Erythroblast (primary cell): ENCODE measurements at places on chromosomes 2 and 18.
A peak's percentile ranks its signal among the peaks of the same experiment; 100 is the strongest.

- no peak for DNase-seq
Observed at GRCh38 chr2:199147216-199147615, 310.5 kb downstream of the SATB2 start.

DNA sequence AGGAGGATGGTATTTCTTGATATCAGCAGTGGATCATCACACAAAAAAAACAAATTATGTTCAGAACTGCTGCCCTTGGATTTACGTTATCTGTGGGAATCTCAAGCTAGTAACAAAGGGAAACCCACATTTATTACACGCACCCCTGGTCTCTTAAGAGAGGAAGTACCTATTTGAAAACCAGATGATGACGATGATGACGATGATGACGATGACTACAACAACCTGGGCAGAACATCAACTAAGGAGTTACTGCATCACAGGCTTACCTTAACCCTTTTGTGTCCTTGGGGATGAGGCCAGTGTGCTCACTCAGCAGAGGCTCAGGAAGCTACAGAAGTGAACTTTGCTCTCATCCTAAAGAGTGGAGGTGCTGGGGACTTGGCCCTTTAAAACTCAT lies 169.4 kb downstream of the FSHR start:
- no peak for DNase-seq

DNA sequence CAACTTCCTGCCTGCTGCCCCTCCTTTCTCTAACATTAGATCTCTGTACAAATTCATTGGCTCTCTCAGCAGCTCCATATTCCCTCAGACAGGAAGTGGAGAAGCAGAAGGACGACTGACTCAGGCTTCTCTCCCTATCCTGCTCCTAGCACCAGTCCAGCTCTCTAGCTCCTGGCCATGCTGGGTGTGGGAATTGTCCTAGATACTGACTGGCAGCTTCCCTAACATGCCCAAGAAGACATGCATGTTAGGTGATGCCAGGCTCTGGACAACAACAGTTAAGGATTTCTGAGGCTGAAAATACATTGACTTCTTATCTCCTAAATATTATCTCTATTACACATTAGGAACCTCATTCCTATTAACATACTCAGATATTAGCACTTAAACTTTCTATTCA lies 292.9 kb downstream of the IKZF2 start:
- no peak for DNase-seq

- DNase-seq = peak; percentile 76
Observed at GRCh38 chr2:11778923-11779757, 32.7 kb downstream of the LPIN1 start.

DNA sequence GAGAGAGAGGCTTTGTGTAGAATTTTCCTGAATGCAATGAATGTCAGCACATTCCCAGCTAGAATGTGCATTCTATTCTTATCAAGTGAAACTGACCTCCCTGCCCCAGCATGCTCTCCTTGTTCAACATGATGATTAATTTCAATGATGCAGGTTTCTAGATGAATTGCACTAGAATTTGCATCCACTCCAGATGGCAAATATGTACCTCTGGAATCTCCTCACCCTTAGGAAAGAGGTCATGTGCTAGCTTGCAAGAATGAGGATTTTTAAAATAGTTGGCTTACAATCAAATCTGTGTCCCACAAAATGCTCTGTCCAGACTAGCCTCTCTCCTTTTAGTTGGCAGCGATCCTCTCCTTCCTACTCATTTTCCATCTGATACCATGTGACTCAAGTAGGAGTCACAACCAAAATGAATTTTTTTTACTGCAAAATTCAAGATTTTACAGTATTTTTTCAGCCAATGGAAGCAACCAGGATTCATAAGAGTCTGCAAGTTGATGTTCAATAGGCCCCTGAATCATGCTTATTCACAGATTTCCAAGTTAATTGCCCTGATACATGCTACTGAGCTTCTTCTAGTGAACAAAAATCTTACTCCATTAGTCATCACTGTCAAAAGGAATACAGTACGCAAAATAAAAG lies 21.0 kb upstream of the STAT4 start:
- DNase-seq = no peak

GRCh38 chr2:108351889-108352288 lies 25.9 kb upstream of the SULT1C4 start:
- peak; percentile 9 for DNase-seq

GRCh38 chr2:95061601-95062183 lies 36.2 kb downstream of the MAL start:
- DNase-seq = no peak

GRCh38 chr2:30503695-30504052 lies 56.6 kb downstream of the LCLAT1 start:
- DNase-seq = no peak

DNA sequence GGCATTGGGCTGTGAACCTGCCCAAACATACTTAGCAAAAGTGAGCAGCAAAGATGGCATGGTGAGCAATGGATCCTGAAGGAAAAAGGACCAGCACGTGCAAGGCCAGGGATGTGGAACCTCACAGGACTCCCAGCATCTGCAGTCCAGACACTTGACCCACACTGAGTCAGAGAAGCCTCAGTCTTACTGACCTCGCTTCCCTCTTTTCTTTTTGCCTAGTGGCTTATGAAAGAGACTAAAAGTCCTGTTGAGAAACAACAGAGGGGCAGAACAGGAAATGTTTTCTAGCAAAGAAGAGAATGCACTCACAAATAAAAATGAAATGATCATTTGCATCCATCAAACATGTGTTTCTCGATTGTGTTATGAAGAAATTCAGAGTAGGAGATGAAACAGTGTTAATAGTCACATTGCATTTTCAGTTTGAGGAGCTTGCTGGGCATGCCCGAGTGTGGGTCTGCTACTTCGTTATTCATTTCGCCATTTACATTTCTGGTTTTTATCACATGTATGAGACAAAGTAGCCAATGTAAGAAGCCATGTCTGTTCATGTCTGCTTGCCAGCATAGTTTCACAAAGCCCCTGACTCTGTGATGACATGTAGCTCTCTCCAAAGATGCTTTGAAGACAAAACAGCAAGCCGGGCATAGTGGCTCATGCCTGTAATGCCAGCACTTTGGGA lies 118.4 kb downstream of the INO80D start:
- no peak for DNase-seq

DNA sequence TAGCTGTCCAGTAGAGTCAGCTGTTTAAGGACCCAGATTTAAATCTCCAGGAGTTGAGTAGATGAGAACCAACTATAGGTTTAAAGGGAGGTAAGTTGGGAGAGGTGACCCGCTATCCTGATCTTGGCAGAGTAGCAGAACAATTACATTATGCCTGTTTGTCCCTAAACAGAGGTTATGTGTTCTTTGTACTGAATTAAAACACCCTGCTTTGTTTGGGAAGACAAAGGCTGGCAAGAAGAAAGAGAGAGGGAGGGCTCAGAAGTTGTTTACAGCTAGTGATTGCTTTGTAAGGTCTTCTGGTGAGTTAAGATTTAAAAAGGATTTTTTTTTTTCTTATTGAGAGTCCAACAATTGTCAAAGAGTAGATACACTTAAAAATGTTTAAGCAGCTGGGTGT lies 37.3 kb downstream of the USP14 start:
- no peak for DNase-seq

DNA sequence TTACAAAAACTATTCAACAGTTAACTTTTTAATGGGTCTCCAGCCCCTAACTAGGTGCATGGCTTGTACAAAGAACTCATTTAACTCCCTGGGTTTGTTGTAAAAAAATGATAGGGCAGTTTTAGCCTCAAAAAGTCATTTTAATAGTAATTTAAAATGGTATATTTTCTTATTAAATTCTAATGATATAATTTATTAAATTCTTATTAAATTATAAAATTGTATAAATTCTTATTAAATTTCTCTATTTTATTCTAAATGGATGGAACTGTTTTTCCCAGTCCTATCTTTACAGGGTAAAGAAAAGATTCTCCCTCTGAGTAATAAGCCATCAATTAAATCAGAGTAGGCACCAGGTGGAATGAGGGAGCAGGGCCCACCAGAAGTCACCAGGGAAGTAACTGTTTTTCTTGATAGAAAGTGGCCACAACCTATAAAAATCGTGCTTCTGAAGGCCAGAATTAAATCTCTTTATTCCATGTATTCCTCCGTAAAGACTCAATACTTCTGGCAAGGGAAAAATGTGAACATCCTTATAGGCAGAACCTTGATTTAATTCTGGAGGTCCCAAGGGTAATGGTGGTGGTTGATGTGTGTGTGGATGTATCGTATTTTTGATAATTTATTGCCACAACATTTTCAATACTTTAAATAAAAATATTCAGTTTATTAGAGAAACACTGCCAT lies 814 bp downstream of the FKBP7 start:
- no peak for DNase-seq

GRCh38 chr18:52907543-52908308 lies 567.7 kb downstream of the DCC start:
- no peak for DNase-seq

GRCh38 chr2:145464866-145465265 lies 944.9 kb upstream of the ZEB2 start:
- no peak for DNase-seq

DNA sequence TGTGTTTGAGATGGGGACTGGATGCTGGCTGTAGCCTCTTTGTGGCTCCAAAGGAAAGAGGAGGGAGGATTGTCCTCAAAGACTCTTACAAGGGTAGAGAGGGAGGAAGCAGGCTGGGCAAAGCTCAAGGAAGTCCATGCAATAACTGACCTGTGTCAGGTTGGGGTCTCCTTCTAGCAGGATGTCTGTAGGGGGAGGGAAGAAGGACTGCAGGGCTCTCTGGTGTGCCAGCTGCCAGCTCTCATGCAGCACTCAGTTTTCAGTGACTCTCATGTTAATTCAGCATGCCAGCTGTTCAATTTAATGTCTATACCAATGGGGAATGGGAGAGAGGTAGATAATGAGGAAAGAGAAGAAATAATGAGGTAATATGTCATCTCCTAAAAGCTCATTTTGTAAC lies 85.3 kb upstream of the RANBP2 start:
- no peak for DNase-seq

DNA sequence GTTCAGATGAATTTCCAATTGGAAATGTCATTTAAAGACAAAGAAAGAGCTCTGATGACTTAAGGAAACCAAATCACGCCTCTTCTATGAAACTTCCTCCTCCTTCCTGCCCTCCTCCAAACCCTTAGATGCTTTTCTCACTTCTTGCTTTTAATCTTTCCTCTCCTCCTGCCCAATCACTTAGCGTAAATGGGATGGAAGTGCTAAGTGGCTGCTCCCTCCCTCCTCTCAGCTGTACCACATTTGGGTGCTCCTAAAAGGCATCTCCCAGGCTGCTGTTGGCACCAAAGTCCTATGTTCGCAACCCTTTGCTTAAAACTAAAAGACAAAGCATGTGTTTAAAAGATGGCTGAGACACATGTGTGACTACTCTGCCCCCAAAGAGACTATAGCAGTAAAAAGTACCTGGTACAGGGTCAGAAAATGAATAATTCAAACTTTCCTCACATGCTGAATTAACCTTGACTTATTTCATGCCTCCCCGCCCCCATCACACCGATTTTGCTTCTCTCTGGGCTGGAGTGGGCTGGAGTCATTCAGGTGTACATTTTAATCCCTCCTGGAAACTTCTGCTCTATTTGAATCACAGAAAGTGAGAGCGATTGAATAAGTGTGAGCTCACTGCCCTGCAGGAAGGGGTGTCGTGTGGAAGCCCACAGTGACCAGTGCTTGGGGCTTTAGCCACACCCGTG lies 59.2 kb upstream of the KLF7 start:
- DNase-seq = no peak

GRCh38 chr2:3585261-3586109 lies 9.4 kb upstream of the COLEC11 start:
- peak; percentile 64 for DNase-seq

DNA sequence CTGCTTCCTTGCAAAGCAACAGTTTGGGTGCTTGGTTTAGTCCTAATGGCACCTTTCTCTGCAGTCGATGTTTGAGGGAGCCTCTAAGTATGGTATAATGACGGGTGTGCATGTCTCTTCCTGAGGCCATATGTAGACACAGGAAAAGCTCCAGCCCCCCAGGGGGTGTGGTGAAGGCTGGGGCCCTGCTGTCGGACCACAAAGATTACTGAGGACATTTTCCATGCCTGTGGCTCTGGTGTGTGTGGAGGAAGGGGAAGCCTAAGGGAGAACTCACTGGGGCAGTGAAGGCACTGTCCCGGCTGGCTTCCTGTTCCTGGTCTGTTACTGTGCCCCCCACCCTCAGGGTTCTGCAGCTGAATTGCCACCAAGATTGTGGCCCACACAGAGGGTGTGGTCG lies 187.1 kb downstream of the FHOD3 start:
- DNase-seq = no peak

DNA sequence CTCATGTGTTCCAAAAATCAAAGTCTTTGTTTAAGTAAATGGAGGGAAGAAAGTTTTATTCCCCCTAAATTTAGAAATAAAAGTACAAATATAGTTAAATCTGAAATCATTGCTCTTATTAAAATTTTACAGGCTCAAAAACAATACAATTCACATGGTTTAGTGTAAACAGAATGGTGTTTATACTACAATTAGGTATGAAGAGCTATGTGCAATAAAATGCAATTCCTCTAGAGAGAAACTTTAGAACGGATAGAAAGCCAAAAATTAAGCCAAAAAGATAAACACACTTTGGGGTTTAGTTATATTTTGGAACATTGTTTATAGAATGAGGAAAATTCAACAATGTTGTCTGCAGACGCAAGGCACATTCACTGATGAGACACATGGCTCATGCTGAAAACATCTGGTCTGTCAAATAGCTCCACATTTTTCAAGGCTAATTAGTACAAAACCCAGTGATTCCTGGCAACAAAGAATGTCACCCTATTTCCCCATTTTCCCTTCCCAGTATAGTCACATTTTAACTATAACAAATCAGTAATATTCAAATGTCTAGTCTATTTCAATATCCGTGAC lies 103.3 kb downstream of the EXOC6B start:
- DNase-seq = no peak

DNA sequence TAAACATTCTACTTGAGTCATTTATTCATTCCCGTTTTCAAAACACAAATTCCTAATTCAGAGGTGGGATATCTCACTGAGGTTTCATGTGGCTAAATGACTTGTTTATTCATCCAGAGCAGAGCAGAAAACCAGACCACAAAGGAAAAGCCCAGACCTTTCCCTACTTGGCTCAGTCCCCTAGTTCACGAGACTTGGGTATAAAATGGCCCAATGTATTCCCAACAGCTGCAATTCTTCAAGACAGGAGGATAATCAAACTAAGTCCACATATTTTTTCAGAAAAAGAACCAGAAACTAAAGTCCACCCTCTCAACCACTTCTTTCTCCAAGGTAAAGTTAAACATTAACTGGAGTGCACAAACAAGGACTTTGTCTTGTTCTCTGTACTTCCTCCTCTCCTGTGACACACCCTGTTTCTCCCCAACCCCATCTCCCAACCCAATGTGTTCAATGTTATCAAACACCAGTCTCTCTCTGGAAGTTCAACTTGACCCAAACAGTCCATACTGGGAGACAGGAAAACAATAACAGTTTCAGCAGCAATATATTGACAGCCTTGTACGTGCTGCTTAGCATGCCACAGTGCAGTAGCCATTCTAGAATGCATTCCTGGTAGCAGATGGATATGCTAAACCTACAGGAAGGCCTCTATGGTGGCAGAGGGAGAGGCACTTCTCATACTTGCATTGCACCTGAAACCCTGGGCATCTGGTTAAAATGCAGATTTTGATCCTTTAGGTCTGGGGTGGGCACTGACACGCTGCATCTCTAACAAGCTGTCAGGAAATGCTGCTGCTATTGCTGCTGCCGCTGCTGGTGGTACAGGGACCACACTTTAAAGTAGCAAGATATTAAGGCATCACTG lies 110.7 kb downstream of the INO80D start:
- DNase-seq = no peak

- DNase-seq = no peak
Observed at GRCh38 chr2:236776206-236776605, 206.6 kb downstream of the ACKR3 start.

- DNase-seq = no peak
Observed at GRCh38 chr18:78758496-78758895, 221.1 kb upstream of the SALL3 start.

GRCh38 chr2:75098856-75099255 lies 100.5 kb downstream of the TACR1 start:
- no peak for DNase-seq
